CD4-positive, alpha-beta T cell treated with Interleukin-10 for 1 hour (primary cell): ENCODE measurements at places on chromosomes 16 and 17.

DNA sequence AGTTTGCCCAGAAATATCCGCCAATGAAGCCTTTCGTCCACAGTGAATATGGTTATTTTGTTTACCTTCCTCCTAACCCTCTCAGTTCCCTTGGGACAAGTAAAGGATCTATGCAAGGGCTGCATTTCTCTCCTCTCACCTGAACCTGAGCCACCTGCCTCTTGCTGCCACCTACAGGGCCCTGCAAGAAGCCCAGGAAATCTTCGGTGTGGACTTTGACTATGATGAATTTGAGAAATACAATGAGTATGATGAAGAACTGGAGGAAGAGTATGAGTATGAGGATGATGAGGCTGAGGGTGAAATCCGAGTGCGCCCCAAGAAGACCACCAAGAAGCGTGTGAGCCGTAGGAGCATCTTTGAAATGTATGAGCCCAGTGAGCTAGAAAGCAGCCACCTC is 14.0 kb downstream of the SUPT6H start:
- peak; percentile 19 for DNase-seq

GRCh38 chr16:64304951-64305350 is 816.9 kb downstream of the CDH11 start:
- DNase-seq = no peak

DNA sequence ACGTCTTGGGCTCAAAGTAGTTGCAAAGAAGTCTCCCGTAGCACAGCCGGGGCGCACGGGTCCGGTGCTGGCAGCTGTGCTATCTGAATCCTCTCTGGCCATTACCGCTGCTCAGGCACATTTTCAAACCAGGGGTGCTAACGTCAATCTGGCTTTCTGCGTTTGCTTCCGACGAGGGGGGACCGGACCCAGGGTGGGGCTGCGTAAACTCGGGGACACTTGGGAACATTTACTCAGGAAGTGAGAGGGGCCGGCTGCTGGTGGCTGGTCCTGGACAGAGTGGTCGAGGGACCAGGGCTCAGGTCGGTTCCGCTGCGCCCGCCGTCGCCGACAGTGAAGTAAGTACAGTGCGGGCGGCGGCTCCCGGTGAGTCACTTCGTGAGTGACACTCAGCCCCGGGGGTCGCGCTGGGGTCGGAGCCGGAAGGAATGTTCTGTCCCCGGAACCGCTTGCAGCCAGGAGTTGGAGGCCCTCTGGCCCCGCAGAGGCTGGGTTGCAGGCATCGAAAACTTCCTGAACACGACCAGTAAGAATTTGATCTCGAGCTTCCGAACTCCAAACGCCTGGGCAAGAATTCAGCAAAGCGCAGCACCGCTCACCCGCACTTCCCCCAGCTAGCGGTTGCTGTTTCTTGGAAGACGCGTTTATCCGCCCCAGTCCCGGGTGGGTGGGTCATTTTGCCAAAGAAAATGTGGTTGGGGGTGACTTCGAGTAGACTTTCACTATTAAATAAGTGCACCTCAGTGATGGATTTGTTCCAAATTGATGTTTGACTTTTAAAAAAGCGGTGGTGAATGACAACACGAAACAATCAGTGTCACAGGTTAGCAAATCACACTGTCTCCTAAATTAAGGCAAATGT is 1.4 kb upstream of the HS3ST3B1 start:
- no peak for DNase-seq

DNA sequence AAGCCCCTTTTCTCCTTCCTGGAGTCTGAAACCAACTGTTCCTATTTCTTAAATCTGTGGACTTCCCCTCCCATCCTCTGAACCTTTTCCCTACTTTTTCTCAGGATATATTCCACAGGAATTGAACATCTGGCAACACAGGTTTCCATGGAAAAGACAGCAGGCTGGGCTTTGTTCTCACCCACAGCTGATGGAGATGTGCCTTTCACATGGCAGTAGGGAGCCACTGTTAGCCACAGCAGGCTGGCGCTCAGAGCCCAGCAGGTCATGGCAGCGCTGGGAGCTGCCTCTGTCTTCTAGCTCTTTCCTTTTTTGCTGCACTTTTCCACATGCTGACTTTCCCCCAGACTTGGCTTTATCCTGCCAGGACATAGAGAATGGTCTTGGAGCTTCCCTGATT is 116.4 kb upstream of the NLRP1 start:
- no peak for DNase-seq

- peak; percentile 93 for DNase-seq
These were observed at the start of the genes SDF2 and SUPT6H for GRCh38 chr17:28661635-28662526. TSS of gene SDF2 (minus strand) at chr17:28661906. CDS start at chr17:28661876, 30 bp downstream. TSS of gene SUPT6H (plus strand) at chr17:28662205. CDS start at chr17:28673402, 11,197 bp downstream.

GRCh38 chr16:19499481-19499880 is 22.4 kb downstream of the GDE1 start:
- DNase-seq = no peak

- DNase-seq = peak; percentile 51
These were observed 53.7 kb downstream of the SNX20 start for GRCh38 chr16:50627419-50627818.
